ENCODE measurements at places on chromosomes 3 and 15.

- DNase-seq, result no peak
Observed at GRCh38 chr3:113896930-113897329, 50.9 kb upstream of the ZDHHC23 start.

GRCh38 chr15:36501063-36501678 is 78.3 kb upstream of the CDIN1 start:
- DNase-seq, result no peak

DNA sequence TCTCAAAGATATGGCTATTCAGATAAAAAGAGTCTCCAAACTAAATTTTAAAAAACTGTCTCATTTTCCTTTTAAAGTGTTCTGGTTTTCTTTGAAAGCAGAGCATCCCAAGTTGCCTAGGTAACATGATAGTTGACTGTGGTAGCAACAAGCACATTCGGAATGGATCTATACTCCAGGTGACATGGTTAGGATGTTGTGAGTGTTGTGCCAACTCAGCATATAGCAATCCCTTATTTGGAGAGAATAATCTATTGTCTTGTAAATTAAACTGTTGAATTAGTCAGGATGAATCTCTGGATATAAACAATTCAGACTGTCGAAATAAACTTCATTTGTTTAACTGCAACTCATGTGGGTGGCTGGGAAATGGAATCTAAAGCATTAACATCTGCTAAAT is 418.6 kb downstream of the TUSC7 start:
- DNase-seq, result no peak

DNA sequence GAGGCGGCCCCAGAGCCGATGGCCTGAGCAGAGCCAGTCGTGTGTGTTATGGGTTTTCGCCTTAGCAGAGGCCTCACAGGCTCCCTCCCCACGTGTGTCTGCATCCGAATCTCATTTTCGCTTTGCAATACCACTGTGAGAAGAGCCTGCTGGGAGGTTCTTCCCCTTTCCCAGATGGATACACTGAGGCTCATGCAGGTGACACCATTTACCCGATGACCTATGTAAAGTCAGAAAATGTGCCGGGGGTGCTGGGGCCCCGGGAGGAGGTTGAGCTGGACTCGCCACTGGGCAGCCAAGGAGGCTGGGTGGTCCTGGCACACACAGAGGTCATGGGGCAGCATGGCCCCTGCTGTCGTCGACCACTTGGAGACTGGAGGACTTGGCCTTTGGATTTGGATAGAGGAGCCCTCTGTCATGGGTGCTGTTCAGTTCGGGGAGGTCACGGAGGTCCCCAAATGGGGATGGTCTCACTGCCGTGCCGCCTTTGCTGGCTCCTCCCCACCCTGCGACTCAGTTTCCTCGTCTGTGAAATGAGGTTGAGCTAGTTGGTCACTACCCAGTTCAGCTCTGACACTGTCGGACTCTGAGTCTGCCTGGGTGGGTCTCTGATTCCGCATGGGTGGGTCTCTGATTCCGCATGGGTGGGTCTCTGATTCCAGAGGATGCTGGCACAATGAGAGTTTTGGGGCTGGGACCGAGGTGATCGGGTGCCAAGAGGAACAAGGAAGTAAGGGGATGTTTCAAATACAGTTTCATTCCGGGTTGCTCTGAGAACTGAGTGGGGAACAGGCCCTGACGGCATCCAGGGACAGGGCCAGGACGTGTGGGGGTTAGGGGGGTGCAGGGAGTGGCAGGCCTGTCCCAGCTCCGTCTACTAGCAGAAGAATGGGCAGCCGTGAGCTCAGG is 23.2 kb upstream of the MUC4 start:
- DNase-seq, result no peak

DNA sequence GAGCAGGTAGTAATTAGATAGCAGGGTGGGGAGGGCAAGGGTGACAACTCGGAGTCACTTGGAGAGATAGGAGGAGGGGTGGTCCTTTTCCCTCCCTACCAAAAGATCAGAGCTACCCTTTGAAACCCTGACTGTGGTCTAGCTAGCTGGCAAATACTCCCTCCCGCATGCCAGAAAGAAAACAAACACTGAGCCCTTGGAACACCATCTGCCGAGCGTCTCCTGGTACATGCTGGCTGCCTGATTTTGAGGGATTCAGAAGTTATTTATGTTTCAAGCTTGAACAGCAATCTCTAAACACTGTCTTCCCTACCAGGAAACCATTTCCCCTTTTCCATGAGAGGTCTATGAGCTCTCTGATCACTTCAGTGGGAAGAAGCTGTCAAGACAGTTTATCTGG is 291.6 kb upstream of the CFAP20DC start:
- no peak for DNase-seq

Measured in activated naive CD8-positive, alpha-beta T cell treated with anti-CD3 and anti-CD28 coated beads for 36 hours (primary cell).